ENCODE measurements at places on chromosomes 16 and 17.
A peak's percentile ranks its signal among the peaks of the same experiment; 100 is the strongest.

- no peaks in the 10 kb centered on the region for H3K4me1 ChIP-seq
- no peak overlapping the region for H3K4me3 ChIP-seq
- DNase-seq = no peak
Measured at GRCh38 chr17:73343168-73343634, 31.4 kb upstream of the CDC42EP4 start.

DNA sequence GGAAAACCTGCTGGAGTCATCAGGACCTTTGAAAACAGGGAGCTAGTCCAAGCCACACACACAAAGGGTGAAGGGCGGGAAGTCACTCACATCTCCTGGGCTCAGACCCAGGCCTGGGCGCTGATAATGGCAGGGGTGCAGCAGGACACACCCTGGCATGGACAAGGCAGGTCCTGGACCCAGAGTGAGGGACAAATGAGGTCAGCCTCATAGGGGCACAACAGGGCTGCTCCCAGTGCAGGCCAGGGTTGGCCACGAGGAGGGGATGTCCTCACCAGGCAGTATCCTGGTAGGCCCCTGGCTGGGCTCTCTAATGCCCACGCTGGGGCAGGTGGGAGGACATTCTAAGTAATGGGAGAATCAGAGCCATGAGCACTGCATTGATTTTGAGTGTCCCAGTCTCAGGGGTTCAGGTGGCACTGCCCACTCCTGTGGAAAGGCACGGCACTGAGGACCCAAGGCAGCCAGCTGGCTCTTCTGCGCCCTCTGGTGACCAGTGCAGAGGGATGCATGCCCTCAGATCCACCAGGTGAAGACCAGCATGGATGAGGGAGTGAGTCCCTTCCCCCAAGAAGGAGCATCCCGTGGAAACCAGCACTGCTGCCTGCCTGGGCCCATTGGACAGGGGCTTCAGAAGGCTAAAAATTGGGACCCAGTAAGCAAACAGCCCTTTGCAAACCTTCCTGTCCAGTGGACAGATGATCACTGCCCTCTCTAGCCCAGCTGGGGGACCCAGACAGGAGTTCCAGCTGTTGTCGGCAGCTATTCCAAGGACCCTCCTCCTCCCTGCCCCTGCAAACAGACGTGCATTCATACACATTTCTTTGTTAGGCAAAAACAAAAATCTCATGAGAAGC is 23.4 kb upstream of the SREBF1 start:
- no peak overlapping the region for H3K27ac ChIP-seq
- H3K36me3 ChIP-seq = no peaks in the 10 kb centered on the region
- no peaks in the 10 kb centered on the region for H3K27me3 ChIP-seq
- H3K4me1 ChIP-seq = no peaks in the 10 kb centered on the region

- DNase-seq = no peak
- H3K36me3 ChIP-seq = no peaks in the 10 kb centered on the region
- H3K27me3 ChIP-seq = no peaks in the 10 kb centered on the region
- H3K4me1 ChIP-seq = no peaks in the 10 kb centered on the region
- no peak overlapping the region for H3K27ac ChIP-seq
- no peak overlapping the region for H3K4me3 ChIP-seq
Measured at GRCh38 chr17:17508646-17509591, 12.7 kb upstream of the RASD1 start.

- H3K36me3 ChIP-seq = no peaks in the 10 kb centered on the region
- H3K27ac ChIP-seq = no peak overlapping the region
- H3K4me3 ChIP-seq = peak overlapping the region; percentile 28
- peak; percentile 74 for DNase-seq
Measured at GRCh38 chr17:44911133-44912001, 3.9 kb downstream of the GFAP start.

GRCh38 chr17:62966426-62967204 is 580 bp downstream of the TANC2 start:
- no peaks in the 10 kb centered on the region for H3K27me3 ChIP-seq
- peak overlapping the region; percentile 52 for H3K27ac ChIP-seq

GRCh38 chr17:70121126-70121525 is 46.1 kb downstream of the KCNJ16 start:
- H3K4me1 ChIP-seq = no peaks in the 10 kb centered on the region
- no peaks in the 10 kb centered on the region for H3K36me3 ChIP-seq
- DNase-seq = no peak
- H3K27ac ChIP-seq = no peak overlapping the region
- H3K4me3 ChIP-seq = no peak overlapping the region
- no peaks in the 10 kb centered on the region for H3K27me3 ChIP-seq

- peak overlapping the region; percentile 93 for H3K27ac ChIP-seq
- H3K4me1 ChIP-seq = peaks cover 7% of the 10 kb centered on the region
- no peaks in the 10 kb centered on the region for H3K27me3 ChIP-seq
- H3K36me3 ChIP-seq = no peaks in the 10 kb centered on the region
- DNase-seq = no peak
Measured at GRCh38 chr17:81386141-81386645, 9.1 kb upstream of the BAHCC1 start.

DNA sequence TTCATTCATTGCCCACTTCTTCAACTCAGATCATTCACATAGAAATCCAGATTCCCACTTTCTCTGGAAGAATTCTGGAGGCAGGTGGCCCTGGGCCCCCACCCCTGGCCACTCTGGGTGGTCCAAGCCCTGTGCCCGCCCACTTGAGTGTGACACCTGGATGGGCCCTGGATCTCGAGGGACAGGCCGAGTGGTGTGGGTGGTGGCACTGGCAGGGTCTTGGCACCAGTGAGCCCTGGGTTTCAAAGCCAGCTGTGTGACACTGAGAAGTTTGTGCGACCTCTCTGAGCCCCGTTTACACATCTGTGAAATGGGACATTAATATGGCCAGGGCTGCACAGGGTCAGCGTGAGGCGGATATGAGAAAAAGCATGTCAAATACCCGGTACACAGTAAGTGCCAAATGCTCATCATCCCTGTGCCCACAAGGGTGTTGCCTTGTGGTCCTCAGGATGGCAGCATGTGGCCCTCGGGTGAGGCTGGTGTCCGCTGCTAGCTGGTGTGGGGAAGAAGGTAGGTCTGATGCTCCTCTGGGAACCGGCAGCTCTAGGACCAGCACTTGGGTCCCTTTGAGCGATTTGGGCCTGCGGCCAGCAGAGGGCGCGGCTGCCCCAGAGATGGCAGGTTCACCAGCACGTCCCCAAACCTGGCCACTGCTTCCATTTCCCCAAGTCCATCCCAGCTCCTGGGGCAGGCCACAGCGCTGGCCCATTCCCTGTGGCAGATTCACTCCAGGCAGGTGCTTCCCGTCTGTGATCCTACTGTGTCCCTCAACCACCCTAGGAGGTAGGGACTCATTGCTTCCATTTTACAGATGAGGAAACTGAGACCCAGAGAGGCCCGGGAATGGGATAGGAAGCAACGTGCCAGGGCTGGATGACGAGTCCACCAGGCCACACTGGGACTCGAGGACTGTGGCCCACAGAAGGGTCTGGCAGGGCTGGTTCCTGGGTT is 3.6 kb downstream of the OSGIN1 start:
- H3K27ac ChIP-seq = no peak overlapping the region
- no peaks in the 10 kb centered on the region for H3K36me3 ChIP-seq
- H3K4me3 ChIP-seq = no peak overlapping the region
- DNase-seq = peak; percentile 86

DNA sequence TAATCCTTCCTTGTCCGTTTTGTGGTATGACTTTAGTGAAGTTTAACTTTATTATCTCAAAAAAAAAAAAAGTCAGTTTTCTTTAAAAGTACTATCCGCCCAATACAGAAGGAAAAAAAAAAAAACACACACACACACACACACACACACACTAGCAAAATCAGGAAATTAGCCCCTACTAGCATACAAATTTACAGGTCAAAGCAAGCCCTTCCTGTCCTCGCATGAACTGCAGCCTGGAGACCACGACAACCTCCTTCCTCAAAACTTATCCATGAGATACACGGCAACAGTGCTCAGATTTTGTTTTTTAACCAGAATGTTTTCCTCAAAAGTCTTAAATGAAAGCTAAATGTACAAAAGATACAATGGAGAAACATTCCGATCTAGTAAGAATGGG is 16.2 kb downstream of the NCOR1 start:
- peaks cover 14% of the 10 kb centered on the region for H3K4me1 ChIP-seq
- no peak for DNase-seq
- no peaks in the 10 kb centered on the region for H3K27me3 ChIP-seq
- H3K36me3 ChIP-seq = no peaks in the 10 kb centered on the region

DNA sequence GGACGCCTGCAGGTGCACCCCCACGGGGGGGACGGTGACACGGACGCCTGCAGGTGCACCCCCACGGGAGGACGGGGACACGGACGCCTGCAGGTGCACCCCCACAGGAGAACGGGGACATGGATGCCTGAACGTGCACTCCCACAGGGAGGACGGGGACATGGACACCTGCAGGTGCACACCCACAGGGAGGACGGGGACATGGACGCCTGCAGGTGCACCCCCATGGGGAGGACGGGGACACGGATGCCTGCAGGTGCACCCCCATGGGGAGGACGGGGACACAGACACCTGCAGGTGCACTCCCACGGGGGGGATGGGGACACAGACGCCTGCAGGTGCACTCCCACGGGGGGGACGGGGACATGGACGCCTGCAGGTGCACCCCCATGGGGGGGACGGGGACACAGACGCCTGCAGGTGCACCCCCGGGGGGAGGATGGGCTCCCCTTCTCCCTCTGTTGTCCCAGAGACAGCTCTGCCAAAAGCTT is 114.5 kb upstream of the METRNL start:
- H3K4me1 ChIP-seq = peaks cover 4% of the 10 kb centered on the region
- H3K4me3 ChIP-seq = no peak overlapping the region
- no peaks in the 10 kb centered on the region for H3K27me3 ChIP-seq
- peak; percentile 10 for DNase-seq

- H3K4me1 ChIP-seq = no peaks in the 10 kb centered on the region
- no peak overlapping the region for H3K27ac ChIP-seq
- no peak overlapping the region for H3K4me3 ChIP-seq
- no peaks in the 10 kb centered on the region for H3K36me3 ChIP-seq
- DNase-seq = no peak
Measured at GRCh38 chr17:64599187-64599676, 62.9 kb downstream of the SMURF2 start.

- H3K27ac ChIP-seq = no peak overlapping the region
- H3K4me3 ChIP-seq = no peak overlapping the region
- DNase-seq = no peak
- no peaks in the 10 kb centered on the region for H3K36me3 ChIP-seq
- H3K4me1 ChIP-seq = no peaks in the 10 kb centered on the region
Measured at GRCh38 chr16:56029026-56029425, 153.9 kb upstream of the CES5A start.

DNA sequence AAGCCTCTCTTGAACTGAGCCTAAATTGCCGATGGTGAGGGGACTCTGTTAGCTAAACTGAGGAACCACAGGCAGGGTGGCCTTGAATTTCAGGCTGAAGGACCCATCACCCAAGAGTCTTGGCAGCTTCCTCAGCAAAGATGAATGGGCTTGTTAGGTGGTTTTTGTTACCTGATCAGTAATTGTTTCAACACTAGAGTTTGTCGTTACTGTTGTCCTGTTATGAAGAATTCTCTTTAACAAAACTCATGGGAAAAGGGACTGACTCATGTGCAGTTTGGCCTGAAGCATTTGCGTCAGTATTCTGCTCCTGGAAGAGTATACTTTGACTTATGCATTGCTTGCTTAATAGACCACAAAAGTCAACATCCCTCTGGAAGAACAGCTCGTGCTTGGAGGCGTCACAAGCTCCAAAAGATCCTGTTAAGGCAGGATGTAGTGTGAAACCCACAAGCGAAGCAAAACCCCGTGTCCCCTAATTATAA is 206.0 kb downstream of the IRX3 start:
- no peak overlapping the region for H3K4me3 ChIP-seq
- no peak for DNase-seq
- no peaks in the 10 kb centered on the region for H3K4me1 ChIP-seq
- no peak overlapping the region for H3K27ac ChIP-seq
- no peaks in the 10 kb centered on the region for H3K36me3 ChIP-seq
- H3K27me3 ChIP-seq = no peaks in the 10 kb centered on the region

- H3K27ac ChIP-seq = no peak overlapping the region
- no peaks in the 10 kb centered on the region for H3K36me3 ChIP-seq
- H3K4me3 ChIP-seq = no peak overlapping the region
- no peaks in the 10 kb centered on the region for H3K4me1 ChIP-seq
- DNase-seq = no peak
Measured at GRCh38 chr17:81179861-81180260, 13.8 kb upstream of the AATK start.

DNA sequence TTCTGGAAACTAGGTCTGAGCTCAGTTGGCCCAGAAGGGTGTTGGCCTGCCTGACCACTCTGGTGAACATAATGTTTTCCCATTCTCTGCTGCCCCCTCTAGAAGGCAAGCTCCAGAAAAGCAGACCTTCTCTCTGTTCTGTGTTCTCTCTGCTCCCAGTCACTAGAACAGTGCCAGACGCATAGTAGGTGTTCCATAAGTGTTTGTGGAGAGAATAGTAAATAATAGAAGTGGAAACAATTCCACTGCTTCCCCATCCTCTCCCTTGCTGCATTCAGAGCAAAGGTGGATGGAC is 32.2 kb upstream of the ETV4 start:
- no peaks in the 10 kb centered on the region for H3K36me3 ChIP-seq
- no peak for DNase-seq
- H3K27ac ChIP-seq = peak overlapping the region; percentile 18
- H3K4me3 ChIP-seq = no peak overlapping the region
- H3K4me1 ChIP-seq = peaks cover 8% of the 10 kb centered on the region

- peak overlapping the region; percentile 74 for H3K27ac ChIP-seq
- H3K27me3 ChIP-seq = no peaks in the 10 kb centered on the region
- no peaks in the 10 kb centered on the region for H3K36me3 ChIP-seq
- peak; percentile 69 for DNase-seq
- peak overlapping the region; percentile 99 for H3K4me3 ChIP-seq
Measured at GRCh38 chr17:28570716-28571360, 486 bp downstream of the PIGS start.

- no peak overlapping the region for H3K4me3 ChIP-seq
- no peaks in the 10 kb centered on the region for H3K36me3 ChIP-seq
- H3K4me1 ChIP-seq = no peaks in the 10 kb centered on the region
Measured at GRCh38 chr17:15106540-15106939, 158.6 kb downstream of the PMP22 start.

- peaks cover 9% of the 10 kb centered on the region for H3K4me1 ChIP-seq
- peak overlapping the region; percentile 67 for H3K27ac ChIP-seq
- no peaks in the 10 kb centered on the region for H3K36me3 ChIP-seq
- no peak for DNase-seq
- peaks cover 6% of the 10 kb centered on the region for H3K27me3 ChIP-seq
- H3K4me3 ChIP-seq = no peak overlapping the region
Measured at GRCh38 chr17:2062571-2063183, 7.8 kb downstream of the HIC1 start.

GRCh38 chr17:16516594-16517051 is 24.6 kb upstream of the LRRC75A start:
- no peak overlapping the region for H3K27ac ChIP-seq
- H3K4me1 ChIP-seq = no peaks in the 10 kb centered on the region
- no peak for DNase-seq
- H3K36me3 ChIP-seq = no peaks in the 10 kb centered on the region

GRCh38 chr17:70813355-70813930 is 644.1 kb downstream of the KCNJ2 start:
- H3K27me3 ChIP-seq = no peaks in the 10 kb centered on the region
- no peak overlapping the region for H3K27ac ChIP-seq
- DNase-seq = no peak
- no peaks in the 10 kb centered on the region for H3K36me3 ChIP-seq
- H3K4me1 ChIP-seq = no peaks in the 10 kb centered on the region
